DMS53 (cell line): ENCODE measurements at places on chromosomes 2 and 18.

DNA sequence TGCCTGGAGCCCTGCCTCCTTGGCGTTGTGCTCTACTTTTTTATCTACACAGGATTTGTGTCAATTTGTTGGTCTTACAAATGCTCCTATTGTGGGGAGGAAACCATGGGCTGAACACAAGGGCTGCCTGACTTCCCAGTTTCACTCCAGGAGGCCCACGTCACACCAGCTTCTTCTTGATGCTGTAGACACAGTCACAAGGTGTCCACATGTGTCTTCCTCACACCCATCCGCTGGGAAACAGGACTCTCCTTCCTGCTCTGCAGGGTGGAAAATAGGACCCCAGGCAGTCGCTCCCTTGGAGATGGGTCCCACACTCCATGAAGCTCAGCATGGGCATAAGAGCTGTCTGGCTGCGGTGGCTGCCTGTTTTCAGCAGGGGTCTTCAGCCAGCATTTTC, 468.2 kb downstream of the EPHA4 start:
- peak; percentile 13 for DNase-seq

DNA sequence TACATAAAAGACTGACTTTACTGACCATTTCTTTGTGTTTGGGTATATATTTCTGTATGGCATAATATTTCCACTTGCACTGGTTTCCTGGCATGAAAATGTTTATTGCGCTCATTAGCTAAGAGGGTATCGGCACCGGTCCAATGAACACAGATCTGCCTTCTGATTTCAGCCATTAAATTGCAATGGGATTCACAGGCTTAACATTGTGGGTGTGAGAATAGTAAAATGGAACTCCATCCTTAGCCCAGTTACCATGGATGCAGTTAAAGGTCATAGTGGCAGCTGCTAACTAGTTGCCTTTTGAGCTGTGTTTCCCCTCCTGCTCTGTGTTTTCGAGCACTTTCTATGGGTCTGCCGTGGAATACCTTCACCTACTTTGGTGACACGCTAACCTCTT, 352.6 kb upstream of the POU3F3 start:
- no peak for DNase-seq

DNA sequence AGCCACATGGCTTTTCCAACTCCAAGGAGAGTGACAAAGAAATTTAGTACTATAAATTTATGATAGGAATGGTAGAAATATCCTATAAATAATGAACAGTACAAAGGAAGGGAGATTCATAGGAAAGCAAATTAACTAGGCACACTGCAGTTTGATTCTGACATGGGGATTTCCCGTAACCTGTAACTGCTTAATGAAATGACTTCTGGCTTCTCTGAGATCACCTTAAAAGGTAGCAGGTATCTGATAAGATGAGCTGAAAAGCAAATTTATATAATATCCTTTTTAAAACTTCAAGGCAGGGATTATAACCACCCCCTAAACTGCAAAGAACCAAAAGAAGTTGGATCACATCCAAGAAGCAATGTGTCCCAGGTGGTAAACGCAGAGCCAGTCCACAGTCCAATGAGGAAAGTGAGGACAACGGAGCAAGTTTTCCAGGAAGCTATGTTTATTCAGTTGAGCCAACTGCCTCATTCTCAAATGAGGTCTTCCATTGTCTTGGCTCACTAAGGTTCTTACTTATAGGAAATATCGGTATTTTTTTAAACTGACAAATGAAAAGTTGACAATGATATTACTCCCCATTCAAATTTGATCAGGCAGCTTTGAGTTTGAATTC, 43.0 kb downstream of the WIPF1 start:
- DNase-seq: no peak

GRCh38 chr18:66759050-66759828, 155.3 kb upstream of the CDH19 start:
- no peak for DNase-seq

DNA sequence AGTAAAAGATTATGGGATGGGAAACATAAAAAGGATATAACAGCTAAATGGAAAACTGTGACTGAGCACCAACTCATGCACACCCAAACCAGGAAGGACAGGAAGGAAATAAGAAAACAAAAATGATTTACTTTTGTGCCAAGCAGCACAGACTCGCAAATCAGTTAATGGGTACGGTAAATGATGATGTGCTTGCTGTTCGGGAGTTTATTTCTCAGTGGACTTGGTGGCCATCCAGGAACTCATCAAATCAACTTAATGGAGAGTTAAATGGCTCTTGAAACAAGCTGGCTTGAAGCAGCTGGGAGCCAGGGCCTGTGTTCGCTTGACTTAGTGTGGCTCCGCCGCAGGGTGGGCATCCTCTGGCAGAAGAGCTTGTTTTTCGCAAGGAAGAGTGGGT, 36.2 kb downstream of the MTCL1 start:
- no peak for DNase-seq

DNA sequence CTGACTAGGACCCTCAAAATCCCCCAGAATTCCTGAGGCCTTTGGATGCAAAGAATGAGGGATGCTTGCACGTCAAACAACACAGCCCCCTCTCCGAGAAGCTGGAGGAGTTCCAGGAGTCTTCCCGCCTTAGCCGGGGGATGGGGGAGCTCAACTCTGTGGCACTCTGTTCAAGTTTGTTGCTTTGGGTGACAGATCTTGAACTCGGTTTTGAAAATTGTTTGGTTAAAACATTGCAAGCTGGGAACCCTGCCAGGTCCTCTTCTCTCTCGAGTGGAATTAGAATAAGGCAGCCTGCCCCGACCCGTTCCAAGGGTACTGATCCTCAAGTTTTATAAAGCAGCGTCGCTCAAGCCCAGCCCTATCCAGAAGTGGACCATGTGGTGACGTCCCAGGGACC, 244.1 kb downstream of the LOXHD1 start:
- DNase-seq: peak; percentile 31

DNA sequence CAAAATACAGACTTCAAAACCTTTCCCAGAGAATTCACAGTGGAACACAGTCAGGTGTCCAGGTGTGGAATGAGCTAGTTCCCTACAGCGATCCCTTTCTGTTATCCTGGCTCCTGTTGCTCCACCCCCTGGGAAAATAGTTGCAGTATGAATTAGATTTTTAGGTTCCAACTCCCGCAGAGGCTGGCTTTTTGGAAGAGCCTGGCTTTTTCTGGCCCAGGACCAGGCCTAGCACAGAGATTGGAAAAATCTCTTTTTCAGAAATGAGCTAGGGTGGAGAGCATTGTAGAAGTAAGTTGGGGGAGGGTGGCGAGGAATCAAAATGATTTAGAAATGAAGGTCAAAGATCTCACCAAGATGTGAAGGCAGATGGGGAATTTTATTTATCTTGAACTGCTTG, 27.1 kb downstream of the COL5A2 start:
- DNase-seq: no peak

DNA sequence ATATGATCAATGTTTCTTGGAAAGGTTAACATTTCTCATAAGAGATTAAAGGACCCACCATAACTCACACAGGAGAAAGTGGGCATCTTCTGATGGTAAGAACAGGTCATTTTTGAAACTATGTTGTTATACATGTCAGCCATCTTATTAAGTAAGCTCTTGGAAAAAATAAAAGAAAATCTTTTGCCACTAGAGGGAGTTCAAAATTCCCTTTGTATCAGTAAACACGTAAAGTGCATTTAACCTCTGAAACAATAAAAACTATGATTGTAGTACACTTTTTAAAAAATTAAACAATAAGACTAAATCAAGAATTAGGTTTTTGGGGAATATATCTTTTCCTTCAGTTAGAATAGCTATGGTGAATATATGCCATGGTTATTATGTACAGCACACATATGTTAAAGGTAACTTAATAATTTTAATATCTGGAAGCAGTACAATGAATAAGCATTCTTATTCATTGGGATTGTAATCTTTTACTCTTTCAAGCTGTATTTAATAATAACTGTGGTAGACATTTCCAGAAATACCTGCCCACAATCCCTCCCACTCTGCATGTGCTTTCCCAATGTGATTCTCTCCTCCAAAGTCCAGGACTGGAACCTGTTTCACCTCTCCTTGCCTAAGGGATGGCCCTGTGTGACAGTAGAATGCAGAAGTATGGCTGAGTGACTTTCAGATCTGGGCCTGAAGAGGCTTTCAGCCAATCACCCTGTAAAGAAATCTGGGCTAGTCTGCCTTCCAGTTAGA, 64.2 kb downstream of the RBMS1 start:
- DNase-seq: peak; percentile 85

GRCh38 chr2:3469486-3469885, 49.8 kb downstream of the ADI1 start:
- no peak for DNase-seq

DNA sequence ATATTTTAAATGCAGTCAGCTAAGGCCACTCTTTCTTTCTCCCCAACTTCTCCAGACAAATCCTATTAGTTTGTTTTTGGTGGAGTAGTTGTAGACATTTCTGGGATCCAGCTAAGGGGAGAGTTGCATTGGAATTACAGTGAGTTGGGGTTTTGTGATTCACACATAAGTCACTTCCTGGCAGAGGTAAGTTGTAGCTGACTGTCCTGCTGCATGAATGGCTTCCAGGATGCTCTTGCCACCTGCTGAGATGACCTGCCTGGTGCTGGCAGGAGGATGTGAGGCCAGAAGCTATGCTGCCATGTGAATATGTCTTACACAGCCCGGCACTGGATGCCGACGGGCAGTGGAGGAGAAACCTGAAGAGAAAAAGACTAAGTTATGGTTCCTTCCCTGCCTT, 243.7 kb downstream of the TDRD15 start:
- peak; percentile 15 for DNase-seq

DNA sequence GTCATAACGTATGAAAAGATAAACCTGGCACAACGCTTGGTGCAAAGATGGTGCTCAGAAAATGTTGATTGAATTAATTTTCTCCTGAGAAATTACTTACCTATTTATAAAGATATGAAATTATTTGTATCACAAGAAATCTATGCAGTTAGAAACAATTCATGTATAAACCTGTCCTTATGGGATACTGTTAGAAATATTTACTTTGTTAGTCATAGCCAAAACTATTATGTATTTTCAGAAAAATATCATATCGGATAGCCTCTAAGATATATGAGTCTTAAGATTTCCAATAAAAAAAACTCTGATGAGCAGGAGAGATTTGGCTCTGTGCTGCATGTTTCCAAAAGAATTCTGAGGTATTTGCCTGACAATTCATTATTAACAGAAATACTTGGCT, 880.7 kb downstream of the LRRTM4 start:
- DNase-seq: no peak

DNA sequence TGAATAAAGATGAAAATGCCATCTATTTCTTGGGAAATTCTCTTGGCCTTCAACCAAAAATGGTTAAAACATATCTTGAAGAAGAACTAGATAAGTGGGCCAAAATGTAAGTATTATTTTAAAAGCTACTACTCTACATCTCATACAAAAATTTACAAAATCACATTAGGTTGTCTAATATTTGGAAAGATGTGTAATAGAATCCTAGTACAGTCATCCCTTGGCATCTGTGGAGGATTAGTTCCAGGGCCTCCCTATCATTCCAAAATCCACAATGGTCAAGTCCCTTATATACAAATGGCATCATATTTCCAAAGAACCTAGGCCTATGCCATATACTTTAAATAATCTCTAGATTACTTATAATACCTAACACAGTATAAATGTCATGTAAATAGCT, 41.2 kb downstream of the KYNU start:
- DNase-seq: no peak

DNA sequence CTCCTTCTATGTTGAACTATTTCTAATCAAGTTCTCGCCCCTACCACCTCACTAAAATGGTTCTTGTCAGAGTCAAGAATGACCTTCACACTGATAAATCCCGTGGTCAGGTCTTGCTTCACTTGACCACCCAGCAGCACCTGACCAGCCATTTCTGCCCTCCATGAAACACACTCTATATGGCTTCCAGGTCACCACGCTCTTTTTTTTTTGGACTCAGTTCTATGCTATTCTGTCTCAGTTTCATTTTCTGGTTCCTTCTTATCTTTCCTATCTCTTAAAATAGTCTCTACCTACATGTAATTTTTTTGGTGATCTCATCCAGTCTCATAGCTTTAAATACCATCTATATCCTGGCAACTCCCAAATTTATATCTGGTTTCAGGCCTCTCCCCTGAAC, 11.4 kb downstream of the EIF2AK3 start:
- DNase-seq: no peak

- DNase-seq: no peak
Observed at GRCh38 chr2:155033652-155034051, 335.2 kb downstream of the KCNJ3 start.

- peak; percentile 79 for DNase-seq
Observed at GRCh38 chr2:88666576-88666975, 24.9 kb upstream of the RPIA start.

- peak; percentile 52 for DNase-seq
Observed at GRCh38 chr2:667332-667999, 9.7 kb downstream of the TMEM18 start.

DNA sequence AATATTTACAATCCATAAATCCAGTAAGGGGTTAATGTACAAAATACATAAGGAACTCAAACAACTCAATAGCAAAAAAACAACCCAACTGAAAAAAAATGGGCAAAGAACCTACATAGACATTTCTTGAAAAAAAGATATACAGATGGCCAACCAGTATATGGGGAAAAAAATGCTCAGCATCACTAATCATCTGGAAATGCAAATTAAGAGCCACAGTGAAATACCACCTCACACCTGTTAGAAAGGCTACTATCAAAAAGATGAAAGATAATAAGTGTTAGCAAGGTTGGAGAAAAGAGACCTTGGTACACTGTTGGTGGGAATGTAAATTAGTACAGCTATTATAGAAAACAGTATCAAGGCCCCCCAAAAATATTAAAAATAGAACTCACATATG, 14.6 kb downstream of the AP1S3 start:
- DNase-seq: no peak

DNA sequence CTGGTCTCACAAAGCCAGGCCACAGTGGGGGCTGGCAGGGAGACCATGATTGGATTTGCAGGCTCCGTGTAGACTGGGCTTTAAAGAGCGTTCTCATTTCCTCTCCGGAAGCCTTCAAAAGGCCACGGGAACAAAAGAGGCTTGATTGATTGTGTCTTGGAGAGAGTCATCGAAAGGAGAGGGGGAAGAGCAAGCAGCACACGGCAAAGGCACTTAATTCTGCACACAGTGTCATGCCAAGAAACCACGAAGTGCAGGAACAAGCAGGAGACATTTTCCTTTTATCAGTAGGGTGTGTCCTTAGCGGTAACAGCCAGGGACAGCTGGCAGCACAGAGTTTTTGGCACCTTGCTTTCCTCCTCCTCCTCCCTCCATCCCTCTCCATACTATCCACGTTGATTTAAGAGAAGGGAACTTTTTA, 47.7 kb downstream of the GLI2 start:
- DNase-seq: no peak

GRCh38 chr2:126839796-126840195, 58.9 kb upstream of the TEX51 start:
- DNase-seq: peak; percentile 21

DNA sequence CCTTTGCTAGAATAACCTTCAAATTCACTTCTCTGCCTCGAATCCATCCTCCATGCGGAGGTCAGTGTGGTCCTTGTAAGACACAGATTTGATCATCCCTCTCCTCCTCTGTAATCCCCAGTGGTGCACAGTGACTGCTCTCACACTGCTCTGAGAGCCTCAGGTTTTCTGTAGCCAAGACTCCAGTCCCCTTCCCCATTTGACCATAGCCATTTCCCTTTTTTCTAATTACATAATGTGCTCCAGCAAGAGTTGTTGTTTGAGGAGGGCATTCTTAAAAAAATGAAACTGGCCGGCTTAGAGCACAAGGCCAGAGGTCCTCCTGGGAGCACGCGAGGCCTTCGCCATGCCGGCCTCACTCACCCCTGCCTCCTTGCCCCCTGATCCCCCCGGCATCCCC, 34.7 kb upstream of the LPIN1 start:
- DNase-seq: no peak
